Activated CD4-positive, alpha-beta memory T cell treated with anti-CD3 and anti-CD28 coated beads for 36 hours (primary cell): ENCODE measurements at places on chromosomes 16 and 17.

GRCh38 chr17:80866050-80866793 is 125.4 kb upstream of the CHMP6 start:
- H3K4me3 ChIP-seq = no peak overlapping the region
- DNase-seq = peak; percentile 86
- no peaks in the 10 kb centered on the region for H3K27me3 ChIP-seq
- H3K4me1 ChIP-seq = peaks cover 76% of the 10 kb centered on the region

GRCh38 chr17:56821847-56822534 is 11.7 kb downstream of the C17orf67 start:
- no peak overlapping the region for H3K4me3 ChIP-seq
- no peak for DNase-seq
- no peaks in the 10 kb centered on the region for H3K27me3 ChIP-seq
- peak overlapping the region; percentile 14 for H3K27ac ChIP-seq

- peaks cover 15% of the 10 kb centered on the region for H3K4me1 ChIP-seq
- peaks cover 1% of the 10 kb centered on the region for H3K36me3 ChIP-seq
- no peak overlapping the region for H3K4me3 ChIP-seq
- DNase-seq = no peak
- H3K27me3 ChIP-seq = no peaks in the 10 kb centered on the region
Observed at GRCh38 chr16:30144017-30144416, 21.0 kb upstream of the MAPK3 start.

- no peaks in the 10 kb centered on the region for H3K27me3 ChIP-seq
- H3K4me3 ChIP-seq = no peak overlapping the region
- DNase-seq = no peak
Observed at GRCh38 chr17:75565066-75565465, 22.5 kb upstream of the MYO15B start.
